NCI-H2171 (cell line): ENCODE measurements at places on chromosomes 16 and 17.

GRCh38 chr16:29877266-29877961, 14.4 kb upstream of the CDIPT start:
- DNase-seq: no peak

- DNase-seq: no peak
Observed at GRCh38 chr16:50942143-50942542, 200.3 kb downstream of the CYLD start.

DNA sequence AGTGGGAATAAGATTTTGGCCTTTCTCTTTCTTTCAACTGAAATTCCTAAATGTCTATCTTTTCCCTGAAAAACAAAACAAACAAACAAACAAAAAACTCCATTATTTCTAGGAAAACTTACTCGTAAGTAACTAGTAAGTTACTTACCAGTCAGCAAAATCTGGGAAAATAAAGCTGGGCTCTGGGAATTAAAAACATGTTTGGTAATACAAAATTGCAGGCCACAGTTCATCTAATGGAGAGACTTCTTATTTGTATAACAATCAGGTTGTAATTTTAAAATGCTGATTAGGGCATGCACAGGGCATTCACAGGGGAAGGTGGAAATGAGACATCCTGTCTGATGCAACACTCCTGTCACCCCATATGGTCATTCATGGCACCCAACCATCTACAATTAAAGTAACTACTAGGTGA, 3.8 kb upstream of the WIPI1 start:
- DNase-seq: no peak

- DNase-seq: no peak
Observed at GRCh38 chr17:50660042-50660886, 25.6 kb downstream of the ABCC3 start.

GRCh38 chr17:58084317-58084981, 1.2 kb downstream of the DYNLL2 start:
- DNase-seq: peak; percentile 46

GRCh38 chr16:12627394-12627793, 176.3 kb downstream of the CPPED1 start:
- no peak for DNase-seq

GRCh38 chr17:40329839-40330794, 21.1 kb downstream of the RARA start:
- DNase-seq: peak; percentile 37

DNA sequence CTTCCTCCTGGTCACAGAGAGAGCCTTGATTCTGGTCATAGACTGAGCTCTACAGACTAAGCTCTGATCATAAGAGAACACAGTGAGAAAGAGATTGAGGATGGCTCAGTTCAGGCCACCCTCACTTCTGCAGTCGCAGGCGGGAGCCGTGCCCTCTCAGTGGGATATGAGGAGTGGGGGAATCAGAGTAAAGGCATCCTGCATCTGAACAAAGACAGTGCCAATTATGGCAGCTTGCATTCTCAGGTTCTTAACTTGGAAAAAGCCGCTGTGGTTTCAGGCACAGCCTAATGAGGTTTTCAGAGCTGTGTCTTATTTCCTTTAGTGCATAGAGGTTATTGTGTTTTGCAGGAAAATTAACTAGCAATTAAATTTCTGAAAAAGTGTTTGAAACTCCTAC, 134.4 kb upstream of the NLRP1 start:
- no peak for DNase-seq

DNA sequence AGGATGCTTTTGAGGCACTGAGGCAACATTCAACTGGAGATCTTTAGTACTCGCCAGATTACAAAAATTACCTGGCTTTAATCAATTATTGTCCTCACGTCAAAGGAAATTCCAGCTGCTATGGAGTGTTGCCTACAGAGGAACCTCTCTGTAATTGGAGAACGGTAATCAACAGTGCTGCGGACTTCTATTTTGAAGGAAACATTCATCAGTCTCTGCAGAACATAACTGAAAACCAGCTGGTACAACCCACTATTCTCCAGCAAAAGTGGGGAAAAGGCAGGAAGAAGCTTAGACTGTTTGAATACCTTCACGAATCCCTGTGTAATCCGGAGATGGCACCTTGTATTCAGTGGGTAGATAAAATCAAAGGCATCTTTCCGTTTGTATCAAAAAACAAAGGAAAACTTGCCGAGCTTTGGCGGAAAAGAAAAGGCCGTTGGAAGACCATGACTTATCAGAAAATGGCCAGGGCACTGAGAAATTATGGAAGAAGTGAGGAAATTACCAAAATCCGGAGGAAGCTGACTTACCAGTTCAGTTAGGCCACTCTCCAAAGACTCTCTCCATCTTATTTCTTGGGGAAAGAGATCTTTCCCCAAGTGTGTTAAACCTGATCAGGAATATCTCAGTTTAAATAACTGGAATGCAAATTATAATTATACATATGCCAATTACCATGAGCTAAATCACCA, 3.0 kb downstream of the SLC35G3 start:
- DNase-seq: no peak

DNA sequence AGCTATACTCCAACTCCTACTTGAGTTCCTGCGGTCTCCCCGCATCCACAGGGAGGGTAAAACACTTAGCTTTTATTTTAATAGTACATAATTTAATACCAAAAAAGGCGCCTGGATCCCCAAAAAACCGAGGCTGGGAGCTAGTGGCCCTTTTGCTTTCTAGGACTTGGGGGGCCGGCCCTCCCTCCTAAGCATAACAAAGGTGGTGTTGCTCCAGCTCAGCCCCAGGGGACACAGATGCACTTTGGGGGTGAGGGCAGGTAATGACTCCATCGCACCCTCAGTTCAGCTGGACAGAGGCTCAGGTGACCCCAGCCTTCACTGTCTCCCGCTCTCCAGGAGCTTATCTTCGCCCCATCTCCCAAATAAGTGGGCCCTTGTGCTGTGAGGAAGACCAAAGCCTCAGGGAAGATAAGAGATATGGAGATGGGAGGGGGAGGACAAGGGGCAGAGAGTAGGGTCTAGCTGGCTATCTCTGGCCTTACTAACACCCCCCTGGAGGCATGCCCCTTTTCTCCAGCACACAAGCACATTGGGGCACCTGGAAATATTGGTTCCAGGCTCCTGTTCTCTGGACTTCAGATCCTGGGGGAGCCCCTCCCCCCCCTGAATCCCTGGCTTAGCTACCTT, 2.8 kb upstream of the NHERF1 start:
- DNase-seq: no peak

DNA sequence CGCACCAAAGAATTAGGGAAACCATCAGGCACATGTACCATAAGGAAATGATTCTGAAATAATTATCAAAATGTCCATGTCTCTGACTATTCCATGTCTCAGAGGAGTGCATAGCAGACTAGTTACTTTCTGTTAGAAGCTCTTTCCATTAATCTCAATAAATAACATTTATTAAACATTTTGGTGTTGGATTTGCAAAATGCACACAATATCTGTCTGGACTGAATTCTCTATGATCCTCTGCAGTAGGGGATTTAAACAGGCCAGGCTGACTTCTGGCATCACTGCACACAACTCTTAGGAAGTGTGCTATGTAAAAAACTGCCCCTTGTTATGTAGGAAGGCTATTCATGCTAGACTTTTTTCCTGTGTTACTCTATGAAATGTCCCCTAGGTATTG, 283.3 kb upstream of the CDH5 start:
- no peak for DNase-seq
